ENCODE measurements at places on chromosomes 13 and 19.

GRCh38 chr19:14577264-14577663 is 5.4 kb upstream of the NDUFB7 start:
- no peak for DNase-seq

- DNase-seq = no peak
Measured at GRCh38 chr13:77878190-77878589, 40.4 kb downstream of the EDNRB start.

GRCh38 chr19:2237051-2237868 is 636 bp downstream of the SF3A2 start:
- DNase-seq = no peak

DNA sequence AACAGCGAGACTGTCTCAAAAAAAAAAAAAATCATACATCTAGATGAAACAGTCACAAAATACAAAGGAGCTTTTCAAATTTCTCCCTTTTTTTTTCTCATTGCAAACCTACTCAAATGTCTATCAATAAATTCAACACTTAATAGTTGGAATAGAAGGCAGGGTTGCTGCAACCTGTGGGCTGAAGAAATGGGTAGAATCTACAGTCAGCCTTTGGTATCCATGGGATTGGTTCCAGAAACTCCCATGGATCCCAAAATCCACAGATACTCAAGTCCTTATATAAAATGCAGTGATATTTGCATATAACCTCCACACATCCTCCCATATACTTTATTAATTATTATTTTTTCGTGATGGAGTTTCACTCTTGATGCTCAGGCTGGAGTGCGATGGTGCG is 14.7 kb downstream of the FBXO27 start:
- no peak for DNase-seq

DNA sequence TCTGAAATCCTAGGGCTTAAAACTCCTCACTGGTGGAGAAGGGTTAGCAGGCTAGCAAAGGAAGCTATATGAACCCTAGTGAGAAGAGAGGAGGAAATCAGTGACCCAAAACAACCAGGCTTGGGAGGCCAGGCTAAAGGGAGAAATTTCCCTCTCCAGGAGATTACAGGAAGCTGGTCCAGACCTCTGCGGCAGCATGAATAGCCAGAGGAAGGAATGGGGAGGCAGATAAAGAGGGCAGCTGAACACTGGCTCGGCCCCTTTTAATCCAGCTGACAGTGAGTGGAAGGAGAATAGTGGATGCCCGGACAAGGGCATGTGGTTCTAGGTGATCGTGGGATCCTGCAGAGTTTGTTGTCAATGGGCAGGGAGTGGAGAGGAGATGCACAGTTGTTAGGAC is 130.6 kb downstream of the COG6 start:
- DNase-seq = no peak

GRCh38 chr13:36526897-36527296 is 94.6 kb downstream of the CCNA1 start:
- no peak for DNase-seq

- DNase-seq = no peak
Measured at GRCh38 chr13:68009546-68009945, 779.4 kb upstream of the PCDH9 start.

- DNase-seq = no peak
Measured at GRCh38 chr19:738509-739128, 12.3 kb upstream of the MISP start.
